ENCODE measurements at places on chromosomes 13 and 19.

GRCh38 chr19:5024282-5024681 lies 55.4 kb downstream of the KDM4B start:
- DNase-seq = no peak

- no peak for DNase-seq
Observed at GRCh38 chr19:12749938-12750521, 1.6 kb upstream of the BEST2 start.

DNA sequence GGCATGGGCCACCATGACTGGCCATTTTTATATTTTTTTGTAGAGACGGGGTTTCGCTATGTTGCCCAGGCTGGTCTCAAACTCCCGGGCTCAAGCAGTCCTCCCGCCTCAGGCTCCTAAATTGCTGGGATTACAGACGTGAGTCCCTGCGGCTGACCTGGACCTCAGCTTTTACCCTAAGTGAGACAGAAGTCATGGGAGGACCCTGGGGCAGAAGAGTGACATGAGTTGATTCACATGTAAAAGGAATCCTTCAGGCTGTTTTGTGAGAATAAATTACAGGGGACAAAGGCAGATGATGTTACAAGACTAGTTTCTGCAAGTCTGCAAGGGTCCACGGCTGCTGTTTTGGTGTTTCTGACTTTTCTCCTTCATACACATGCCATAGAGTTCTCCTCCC lies 2.6 kb upstream of the BCAM start:
- DNase-seq = no peak

- no peak for DNase-seq
Observed at GRCh38 chr13:95317039-95317989, 16.1 kb upstream of the ABCC4 start.

DNA sequence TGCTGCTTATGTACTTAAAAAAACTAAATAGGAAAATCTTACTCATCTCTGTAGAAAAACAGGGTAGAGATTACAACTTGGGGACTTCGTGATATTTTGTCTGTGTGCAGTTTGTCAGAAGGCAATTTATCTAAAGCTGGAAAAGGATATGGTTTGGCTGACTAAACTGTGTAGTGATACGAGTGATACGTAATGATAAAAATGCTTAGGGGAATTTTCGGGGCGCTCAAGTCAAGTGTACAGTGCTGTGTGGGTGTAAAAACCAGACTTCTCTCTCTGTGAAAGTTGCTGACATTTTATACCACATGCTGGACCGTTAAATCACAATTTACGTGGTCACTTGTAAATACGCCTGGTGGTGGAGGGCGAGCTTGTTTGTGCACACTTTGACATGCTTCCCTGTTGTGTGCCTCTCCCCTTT lies 221.7 kb downstream of the KCNRG start:
- no peak for DNase-seq

- no peak for DNase-seq
Observed at GRCh38 chr13:67769063-67769986, 539.2 kb upstream of the PCDH9 start.

GRCh38 chr13:66430269-66430668 lies 799.9 kb downstream of the PCDH9 start:
- DNase-seq = no peak

GRCh38 chr13:31923134-31923763 lies 108.3 kb upstream of the FRY start:
- DNase-seq = no peak

- DNase-seq = no peak
Observed at GRCh38 chr19:31095100-31095804, 254.0 kb downstream of the TSHZ3 start.

All from NCI-H187 (cell line).